Activated naive CD8-positive, alpha-beta T cell treated with anti-CD3 and anti-CD28 coated beads, Interleukin-2, amount 50 U/mL, for 24 hours (primary cell): ENCODE measurements at places on chromosomes 12 and 14.

DNA sequence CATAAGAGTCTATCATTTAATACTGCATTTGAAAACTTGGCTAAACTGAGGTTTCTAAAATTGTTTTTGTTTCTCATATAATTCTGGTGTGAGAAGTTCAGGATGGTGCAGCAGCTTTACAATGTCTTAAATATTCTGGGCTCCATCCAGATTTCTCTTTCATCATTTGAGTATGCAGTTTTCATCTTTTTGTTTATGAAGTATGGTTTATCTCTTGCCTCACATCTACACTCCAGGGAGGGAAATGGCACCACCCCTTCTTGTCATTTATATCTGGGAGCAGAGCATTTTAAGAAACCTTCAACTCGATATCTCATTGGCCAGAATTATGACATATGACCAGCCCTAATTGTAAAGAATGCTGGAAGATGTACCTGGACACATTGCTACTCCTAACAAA lies 24.3 kb downstream of the GEMIN2 start:
- no peak for DNase-seq

DNA sequence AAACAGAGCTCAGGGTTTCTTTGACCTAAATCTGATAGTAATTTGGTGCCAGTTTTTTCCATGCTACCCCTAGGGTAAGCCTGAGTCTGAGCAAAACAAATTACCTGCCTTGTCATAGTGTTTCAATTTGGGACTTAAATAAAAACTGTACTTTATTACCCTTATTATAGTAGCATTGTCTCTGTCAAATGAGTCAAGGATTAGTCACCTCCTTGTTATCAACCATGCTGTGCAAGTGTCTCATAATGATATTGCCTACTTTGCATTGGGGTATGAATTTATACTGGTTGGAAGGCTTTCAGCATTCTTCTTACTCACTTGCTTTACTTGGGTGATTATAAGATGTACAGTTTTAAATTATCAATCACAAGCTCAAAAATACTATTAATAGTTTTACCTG lies 380.0 kb downstream of the LRFN5 start:
- no peak for DNase-seq

- no peak for DNase-seq
Measured at GRCh38 chr14:23431486-23431885, 4.0 kb downstream of the MYH7 start.

GRCh38 chr12:3473171-3473570 lies 17.8 kb upstream of the PRMT8 start:
- no peak for DNase-seq

- DNase-seq, result no peak
Measured at GRCh38 chr14:63960926-63961567, 108.2 kb downstream of the SYNE2 start.

DNA sequence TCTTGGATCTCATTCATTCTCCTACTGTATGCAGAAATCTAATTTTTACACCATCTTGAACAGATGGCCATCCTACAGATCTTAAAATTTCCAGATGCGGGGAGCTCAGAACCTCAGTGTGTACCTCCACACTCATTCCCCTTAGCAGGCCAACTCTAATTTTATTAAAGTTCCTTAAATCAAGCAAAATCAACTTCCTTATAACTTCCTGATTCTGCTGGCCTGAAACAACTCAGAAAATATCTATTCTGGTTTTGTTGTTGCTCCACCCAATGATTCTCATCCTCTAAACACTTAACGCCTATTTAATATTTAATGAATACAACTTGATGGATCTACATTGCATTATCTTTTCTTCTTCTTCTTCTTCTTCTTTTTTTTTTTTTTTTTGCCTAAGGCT lies 3.1 kb downstream of the EMP1 start:
- no peak for DNase-seq

GRCh38 chr14:69319911-69320310 lies 60.0 kb downstream of the GALNT16 start:
- no peak for DNase-seq

DNA sequence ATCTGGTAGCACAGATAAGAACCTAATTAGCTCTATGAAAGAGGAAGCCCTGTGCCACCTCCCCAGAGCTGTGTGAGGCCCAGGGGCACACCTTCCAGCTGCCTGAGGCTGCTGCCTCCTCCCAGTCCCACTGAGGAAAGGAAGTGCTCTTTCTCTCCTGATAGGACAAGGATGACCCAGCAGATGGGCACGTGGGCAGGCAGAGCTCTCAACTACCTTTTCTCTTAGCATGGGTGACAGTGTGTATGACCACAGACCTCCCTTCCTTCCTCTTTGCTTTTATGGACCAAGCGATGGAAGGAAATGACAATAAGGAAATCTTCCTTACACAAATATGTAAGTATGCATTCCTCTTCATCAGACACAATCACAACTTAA lies 127.6 kb upstream of the AMIGO2 start:
- peak; percentile 59 for DNase-seq

- DNase-seq, result no peak
Measured at GRCh38 chr12:20188930-20189653, 179.2 kb upstream of the PDE3A start.

DNA sequence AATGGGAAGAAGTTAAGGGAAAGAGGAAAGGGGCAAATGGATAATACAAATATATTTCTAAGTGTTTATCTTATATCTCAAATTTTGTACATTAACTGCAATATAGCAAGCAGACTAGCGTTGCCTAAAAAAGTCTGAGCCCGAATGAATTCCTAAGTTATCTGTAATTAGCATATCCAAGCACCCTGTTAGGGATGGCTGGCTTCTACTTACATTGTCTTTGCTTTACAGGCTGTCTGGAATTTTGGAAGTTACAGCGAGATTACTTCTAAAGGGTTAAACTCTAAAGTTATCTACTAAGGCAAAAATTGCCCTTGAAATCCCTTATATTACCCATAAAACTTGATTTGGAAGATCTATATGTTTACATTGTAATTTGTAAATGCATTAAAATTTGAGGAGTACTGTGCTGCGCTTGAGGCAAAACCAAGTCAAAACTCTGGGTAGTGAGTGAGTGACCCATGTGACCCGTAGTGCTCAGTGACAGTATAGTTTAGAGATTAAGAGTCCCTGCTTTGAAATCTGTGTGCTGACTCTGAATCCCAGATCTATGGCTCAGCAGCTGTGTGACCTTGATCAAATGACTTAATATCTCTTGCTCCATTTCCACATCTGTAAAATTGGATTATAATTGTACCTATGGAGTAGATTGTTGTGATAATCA lies 17.3 kb upstream of the LIN7A start:
- no peak for DNase-seq

- no peak for DNase-seq
Measured at GRCh38 chr12:15044471-15044870, 71.6 kb downstream of the PDE6H start.

- DNase-seq, result peak; percentile 23
Measured at GRCh38 chr14:67820428-67820971, 921 bp downstream of the RAD51B start.

GRCh38 chr12:117025481-117026151 lies 73.6 kb downstream of the TESC start:
- peak; percentile 56 for DNase-seq

- no peak for DNase-seq
Measured at GRCh38 chr12:33581613-33582122, 142.0 kb upstream of the SYT10 start.

- DNase-seq, result no peak
Measured at GRCh38 chr12:109772622-109773321, 59.1 kb downstream of the FAM222A start.

- no peak for DNase-seq
Measured at GRCh38 chr14:22521449-22522239, 67.4 kb downstream of the DAD1 start.

DNA sequence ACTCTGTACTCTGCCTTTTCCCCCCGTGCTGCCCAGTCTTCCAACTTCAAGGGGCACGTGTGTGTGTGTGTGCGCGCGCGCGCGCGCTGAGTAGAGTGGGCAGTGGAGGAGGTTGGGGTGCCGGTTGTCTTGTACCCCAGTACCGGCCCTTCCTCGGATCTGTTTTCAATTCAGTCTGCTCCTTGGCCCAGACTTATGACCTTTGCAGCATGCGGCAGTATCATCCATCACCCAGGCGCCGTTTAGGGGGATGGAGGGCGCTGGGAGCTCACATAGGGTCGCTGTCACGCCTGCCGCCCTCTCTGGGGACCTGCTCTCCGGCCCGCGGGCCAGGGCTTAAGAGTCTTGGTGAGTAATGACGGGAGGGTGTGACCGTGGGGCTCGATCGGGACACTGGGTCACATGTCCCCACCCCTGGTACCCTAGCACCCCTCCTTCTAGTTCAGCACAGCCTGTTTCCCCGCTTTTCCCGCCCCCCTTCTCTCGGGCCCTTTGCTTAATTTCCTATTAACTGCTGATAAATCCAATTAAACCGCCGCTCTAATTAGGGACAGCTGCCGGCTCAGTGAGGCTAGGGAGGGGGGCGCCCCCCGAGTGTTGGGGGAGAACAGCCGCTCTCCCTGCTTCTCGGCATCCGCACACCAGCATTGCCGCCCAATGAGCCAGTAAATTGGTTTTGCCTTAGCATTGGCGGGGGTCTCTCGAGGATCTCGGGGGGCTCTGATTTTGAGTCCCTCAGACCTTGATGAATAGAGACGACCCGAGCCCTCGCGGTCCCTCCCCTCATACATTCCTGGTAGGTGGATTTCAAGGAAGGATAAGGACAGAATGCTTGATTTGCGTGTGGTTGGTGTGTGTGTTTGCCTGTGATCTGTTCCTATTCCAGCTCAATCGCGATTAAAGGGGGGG lies 9.3 kb downstream of the STAC3 start:
- DNase-seq, result no peak

- no peak for DNase-seq
Measured at GRCh38 chr14:45868377-45868776, 615.4 kb upstream of the MIS18BP1 start.

DNA sequence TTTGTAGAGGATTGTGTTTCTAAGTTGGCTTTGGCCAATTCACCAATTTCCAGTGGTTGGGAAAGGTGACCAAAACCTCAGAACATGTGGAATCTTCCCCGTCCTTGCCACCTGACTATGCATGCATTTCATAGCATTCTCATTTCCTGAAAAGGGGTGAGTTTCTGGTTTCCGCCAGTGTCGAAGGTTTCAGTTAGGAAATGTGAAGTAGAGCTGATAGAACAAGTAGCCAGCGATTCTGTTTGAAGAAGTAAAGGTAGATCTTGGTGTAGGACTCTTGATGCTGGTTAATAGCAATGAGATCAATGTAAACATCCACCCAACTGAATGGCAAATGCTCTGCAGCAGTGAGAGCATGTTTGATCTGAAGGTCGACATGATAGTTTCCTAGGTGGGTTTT lies 15.9 kb downstream of the SMOC1 start:
- no peak for DNase-seq

DNA sequence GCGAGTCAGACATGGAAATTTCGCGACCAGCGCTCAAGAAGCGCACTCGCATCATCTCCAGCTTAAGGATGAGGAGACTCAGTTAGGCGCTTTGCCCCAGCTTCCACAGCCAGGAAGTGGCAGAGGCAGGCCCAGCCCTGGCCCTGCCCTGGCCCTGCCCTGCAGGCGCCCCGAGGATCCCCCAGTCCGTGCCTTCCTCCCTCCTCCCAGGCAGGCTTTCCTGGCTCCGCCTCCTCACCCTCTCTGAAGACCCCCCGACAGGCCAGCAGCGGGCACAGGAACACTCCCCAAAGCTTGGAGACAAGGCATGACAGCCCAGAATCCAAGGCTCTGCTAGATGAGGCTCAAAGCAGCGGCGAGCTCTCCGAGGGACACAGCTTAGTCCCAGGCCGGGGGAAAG lies 25.1 kb downstream of the UBR7 start:
- no peak for DNase-seq

DNA sequence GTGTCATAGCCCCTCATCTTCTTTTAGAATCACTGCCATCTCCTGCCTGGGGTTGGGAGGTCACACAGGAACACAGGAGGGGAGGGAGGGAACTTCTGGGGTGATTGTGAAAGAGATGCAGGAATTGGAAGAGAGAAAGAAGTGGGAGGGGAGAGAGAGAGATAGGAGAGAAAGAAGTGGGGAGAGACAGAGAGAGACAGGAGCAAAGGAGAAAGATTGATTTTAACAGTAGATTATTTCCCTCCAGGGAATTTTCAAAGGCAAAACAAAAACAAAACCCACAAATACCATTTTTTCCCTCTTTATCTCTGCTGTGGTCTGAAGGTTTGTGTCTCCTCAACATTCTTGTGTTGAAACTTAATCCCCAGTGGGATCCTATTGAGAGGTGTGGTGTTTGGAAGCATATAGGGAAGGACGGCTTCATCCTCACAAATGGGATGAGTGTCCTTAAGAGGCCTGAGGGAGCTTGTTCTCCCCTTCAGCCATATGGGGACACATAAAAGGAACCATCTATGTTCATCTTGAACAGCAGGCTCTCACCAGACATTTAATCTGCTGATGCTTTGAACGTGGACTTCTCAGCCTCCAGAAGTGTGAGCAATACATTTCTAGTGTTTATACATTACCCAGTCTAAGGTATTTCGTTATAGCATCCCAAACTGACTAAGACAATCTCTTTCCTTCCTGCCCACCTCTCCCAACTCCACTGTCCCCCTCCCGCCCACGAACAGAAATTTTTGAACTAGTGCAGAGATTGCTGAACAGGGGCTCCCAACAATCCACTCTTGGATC lies 134.9 kb upstream of the MAX start:
- no peak for DNase-seq

GRCh38 chr12:51320311-51320694 lies 3.7 kb downstream of the BIN2 start:
- DNase-seq, result no peak

DNA sequence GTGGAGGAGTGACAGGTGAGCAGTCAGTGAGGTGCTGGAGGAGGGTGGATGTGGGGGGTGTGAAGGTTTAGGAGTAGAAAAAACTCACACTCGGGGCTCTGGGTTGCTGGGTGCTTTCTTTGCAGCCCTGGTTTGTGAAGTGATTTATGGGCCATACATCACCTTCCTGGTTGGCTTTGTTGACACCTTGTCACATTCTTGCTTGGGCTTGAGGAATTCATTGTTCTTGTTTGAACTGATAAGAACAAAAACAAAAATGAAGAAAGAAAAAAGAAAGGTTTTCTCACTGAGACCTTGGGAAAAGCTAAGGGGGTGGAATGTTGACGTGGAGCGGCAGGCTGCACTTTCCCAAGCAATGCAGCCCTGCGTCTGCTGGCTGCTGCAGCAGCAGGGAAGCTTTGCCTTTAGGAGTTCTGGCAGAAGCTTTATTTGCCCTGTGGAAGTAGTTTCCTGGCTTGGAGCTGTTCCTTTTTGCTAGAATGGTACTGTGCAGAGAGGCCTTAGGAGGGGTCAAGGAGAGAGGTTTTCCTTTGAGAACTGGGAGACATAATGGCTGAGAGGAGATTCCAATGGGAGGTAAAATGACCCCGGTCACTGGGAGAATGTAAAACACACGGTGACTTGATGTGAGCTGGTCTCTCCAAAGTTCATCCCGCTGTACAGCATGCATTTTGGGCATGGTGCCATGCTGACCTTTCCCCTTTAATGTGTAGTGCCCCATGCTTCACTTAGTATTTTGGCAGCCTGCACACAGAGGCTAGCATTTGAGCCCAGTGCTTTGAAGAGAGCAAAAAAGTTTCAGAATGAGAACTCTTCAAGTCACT lies 52.8 kb downstream of the HMGA2 start:
- no peak for DNase-seq

DNA sequence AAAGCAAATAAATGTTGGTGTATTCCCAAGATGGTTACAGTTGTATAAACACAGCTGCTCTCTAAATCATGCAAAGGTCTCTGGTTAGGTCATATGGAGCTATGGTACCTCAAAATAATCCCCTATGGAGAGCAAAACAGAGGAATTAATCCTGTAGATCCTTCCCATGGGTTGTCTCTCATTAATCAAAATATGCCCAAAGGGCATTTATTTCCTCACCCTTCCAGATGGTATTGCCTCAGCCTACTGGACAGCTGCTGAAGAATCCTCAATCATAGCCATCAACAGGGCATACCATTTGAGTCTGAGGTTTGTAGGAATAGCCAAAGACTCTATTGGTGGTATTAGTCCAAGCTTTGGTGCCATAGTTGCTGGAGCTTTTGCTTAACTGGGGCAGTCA lies 360.9 kb downstream of the RPL10L start:
- no peak for DNase-seq
